ENCODE measurements at places on chromosomes 1 and 21.
A peak's percentile ranks its signal among the peaks of the same experiment; 100 is the strongest.

GRCh38 chr1:2975466-2976179 lies 45.6 kb upstream of the ACTRT2 start:
- no peak for DNase-seq

DNA sequence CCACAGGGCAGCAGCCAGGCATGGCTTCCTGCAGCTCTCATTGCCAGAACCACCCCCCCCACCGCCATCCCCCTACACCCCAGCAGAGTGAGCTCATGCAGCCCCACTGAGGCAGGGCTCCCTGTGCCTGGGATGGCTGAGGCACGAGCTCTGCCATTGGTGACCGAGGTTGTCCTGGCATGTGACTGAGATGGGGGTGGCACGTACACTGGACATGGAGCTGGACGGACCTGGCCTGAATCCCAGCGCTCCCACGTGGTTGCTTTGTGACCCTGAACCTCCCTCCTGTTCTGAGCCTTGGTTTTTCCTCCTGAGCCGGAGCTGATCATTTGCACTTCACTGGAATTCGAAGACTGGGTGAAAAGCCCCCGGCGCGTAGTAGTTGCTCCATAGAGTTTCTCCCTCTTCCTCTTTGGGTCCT lies 28.3 kb downstream of the ALPL start:
- DNase-seq = no peak

DNA sequence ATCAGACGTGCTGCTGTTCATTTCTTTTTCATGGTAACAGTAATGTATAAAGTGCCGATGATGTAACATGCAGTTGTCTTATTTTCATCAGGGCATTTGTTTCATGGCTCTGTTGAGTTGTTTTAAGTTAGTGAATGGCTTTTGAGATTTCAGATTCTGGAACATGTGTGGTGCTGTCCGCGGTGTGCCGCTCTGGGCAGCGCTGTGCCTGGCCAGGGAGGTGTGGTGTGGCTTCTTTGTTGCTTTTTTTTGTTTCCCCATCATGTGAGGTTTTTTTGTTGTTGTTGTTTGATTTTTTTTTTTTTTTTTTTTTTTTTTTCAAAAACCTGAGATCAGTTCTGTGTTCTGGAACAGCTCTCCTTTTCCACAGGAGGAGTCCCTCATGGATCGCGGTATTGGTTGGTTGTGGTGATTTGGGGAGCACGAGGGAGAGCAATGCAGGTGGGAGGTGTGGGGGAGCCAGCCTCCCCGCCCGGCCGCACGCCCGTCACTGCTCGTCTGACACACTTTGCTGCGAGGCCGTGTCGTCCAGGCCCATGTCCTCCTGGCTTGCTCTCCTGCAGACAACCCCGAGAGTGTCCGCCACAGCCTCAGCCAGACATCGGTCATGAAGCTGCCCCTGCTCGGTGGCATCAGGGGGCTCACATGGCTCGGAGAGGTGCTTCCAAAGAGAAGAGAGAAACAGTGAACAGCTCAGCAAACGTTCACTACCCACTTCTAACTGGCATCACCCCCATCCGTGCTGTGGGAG lies 33.6 kb downstream of the NTPCR start:
- no peak for DNase-seq

DNA sequence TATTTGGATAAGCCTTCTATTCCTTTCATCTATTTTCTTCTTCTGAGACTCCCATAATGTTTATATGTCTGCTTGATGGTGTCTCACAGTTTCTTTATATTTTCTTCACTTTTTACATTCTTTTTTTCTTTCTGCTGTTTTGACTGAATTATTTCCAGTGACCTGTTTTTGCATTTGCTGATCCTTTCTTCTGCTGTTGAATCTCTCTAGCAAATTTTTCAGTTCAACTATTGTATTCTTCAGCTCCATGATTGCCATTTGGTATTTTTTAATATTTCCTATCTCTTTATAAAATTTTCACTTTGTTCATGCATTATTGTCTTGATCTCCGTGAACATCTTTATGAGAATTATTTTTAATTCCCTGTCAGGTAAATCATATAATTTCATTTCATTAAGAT lies 122.3 kb upstream of the ST6GALNAC5 start:
- DNase-seq = no peak

DNA sequence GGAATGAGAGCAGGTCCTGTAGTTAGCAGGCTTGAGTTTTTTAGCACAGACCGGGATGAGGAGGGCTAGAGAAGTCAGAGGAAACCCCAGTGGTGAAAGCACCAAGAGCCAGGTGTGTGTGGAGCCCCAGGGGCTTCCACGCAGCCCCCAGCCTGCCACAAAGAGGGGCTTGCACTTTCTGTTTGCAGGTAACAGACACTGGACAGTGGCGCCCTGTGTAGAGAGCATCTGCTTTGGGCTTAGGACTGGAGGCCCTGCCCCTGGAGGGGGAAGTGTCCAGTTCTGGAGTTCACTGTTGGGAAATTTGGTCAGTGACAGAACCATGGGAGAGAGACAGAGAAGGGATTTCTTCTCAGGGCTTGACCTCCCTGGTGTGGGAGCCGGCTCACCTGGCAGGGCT lies 19.5 kb downstream of the AGT start:
- DNase-seq = no peak

DNA sequence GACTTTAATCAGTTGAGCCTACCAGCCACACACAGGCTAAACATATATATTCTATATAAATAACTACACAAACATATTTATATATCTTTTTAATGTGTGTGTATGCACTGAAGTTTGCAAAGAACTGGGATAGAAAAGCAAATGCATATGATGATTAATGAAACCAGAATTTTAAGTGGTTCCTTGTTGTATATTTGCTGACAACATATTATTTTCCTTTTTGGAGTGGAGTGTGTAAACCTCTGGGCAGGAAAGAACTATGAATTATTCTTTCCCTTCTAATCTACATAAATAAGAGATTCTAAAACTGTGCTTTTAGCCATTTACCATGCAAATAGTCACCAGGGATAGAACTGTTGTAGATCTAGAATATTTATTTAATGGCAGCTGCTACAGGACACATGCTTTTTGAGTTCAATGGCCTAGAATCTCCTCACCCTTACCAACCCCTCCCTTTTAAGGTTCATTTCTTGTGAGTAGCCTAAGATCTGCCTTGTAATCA lies 187.6 kb downstream of the BACH1 start:
- no peak for DNase-seq

- DNase-seq = no peak
These were observed 16.0 kb downstream of the TEX35 start for GRCh38 chr1:178528953-178529335.

- no peak for DNase-seq
These were observed 390.6 kb downstream of the KCTD3 start for GRCh38 chr1:215957663-215958062.

GRCh38 chr1:232334811-232335210 lies 295.1 kb downstream of the SIPA1L2 start:
- no peak for DNase-seq

DNA sequence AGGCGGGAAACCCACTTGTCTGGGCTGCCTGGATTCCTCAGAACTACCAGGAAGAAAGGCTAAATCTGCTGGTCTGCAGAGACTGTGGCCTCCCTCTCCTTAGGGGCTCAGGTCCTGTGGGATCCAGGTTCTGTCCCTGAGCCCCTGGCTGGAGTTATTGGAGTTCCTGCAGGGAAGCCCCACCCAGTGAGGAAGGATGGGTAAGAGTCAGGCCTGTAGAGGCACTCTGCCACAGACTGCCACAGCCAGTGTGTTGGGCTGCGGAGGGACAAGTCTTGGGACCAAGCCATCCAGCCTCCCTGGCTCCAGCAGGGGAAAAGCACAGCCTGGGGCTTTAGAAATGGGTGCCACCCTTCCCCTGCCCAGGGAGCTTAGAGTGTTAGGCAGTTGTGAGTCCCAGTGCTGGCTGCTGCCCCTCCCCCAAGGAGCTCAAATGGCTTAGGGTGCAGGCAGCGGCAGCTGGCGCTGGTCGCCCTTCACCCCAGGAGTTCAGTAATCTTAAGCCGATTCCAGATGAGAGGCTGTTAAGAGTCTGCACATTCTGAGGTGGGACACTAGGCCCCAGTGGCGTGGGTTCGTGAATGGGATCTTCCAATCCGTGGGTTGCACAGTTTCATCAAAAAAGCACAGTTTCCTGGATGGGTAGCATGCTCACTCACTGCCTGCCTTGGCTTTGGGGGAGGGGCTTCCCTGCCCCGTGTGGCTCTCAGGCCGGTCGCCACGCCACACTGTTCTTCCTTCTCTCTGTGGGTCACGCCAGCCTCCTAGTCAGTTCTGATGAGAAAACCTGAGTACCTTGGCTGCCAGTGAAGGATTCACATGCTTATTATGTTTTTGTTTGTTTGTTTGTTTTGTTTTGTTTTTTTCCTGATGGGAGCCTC lies 57.6 kb upstream of the FMO3 start:
- no peak for DNase-seq

GRCh38 chr21:45294509-45295291 lies 7.0 kb upstream of the POFUT2 start:
- DNase-seq = no peak

DNA sequence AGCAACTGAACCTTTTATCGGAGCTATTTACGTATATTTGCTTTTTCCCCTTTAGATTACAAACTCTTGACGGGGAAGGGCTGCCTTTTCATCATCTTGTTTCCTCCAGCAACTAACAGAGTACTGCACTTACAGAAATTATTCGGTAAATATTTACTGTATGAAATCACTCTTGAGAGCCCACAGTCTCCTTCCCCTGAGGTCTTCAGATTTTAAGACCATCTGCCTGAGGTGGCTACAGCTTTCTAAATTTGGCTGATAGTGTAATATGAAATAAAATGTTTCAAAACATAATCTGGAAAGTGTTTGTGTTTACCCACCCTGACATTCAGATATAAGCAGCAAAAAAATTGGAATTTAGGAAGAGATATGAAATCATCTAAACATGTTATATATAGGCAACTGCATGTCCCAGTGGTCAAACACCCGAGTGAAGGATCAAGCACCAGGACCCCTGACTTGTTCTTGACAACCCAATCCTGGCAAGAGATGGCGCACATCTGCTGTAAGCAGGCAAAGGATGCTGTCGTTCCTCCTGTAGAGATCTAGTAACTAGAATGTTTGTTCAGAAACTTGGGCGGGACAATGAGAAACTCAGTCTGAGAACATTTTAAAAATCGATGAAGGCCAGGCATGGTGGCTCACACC lies 60.9 kb downstream of the SIPA1L2 start:
- no peak for DNase-seq

DNA sequence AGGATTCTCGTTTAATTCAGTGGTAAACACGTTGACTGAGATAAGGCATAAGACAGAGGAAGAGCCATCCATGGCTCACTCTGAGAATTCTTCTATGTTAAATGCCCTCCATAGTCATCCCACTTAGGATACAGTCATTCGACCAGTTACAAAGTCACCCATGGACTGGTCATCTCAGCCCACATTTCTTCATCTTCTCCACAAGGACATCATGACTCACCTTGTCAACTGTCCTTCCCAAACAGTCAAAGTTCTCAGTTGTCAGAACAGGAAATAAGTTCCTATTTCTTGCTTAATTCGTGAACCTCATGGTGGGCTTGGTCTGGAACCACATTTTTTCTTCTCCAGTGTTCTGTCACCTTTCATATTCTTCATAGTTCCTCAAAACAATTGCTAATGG lies 133.2 kb downstream of the TGFB2 start:
- DNase-seq = no peak

DNA sequence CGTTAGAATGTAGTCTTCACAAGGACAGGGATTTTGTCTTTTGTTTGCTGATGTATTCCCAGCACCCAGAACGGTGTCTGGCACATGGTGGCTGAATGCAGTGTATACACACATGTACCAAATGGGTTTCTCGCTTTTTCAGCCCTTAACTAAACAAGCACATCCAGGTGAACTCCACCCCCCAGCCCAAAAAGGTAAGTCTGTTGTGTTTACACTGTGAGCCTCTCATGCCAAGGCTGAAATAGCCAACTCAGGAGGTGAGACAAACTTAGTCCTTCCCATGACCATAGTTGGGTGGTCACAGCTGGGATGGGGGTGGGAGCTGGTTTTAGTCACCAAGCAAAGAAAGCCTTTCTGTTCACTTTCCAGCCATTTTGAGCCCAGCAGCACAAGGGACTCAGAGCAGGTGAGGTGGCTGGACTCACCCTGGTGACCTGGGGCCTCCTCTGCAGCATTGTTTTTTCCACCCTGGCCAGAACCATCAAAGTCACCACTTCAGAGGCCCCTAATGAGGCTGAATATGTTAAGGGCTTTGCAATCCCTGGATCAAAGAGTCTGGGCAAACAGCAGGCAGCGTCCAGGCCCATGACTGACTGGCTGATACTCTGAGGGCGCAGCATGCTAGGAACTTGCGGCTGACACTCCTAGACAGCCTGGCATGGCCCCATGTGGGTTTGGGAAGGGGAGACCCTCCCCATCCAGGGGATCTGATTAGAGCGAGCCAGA lies 8.7 kb downstream of the TENT5B start:
- no peak for DNase-seq

- DNase-seq = peak; percentile 29
These were observed 501 bp downstream of the FBXO6 start for GRCh38 chr1:11664336-11665065.

DNA sequence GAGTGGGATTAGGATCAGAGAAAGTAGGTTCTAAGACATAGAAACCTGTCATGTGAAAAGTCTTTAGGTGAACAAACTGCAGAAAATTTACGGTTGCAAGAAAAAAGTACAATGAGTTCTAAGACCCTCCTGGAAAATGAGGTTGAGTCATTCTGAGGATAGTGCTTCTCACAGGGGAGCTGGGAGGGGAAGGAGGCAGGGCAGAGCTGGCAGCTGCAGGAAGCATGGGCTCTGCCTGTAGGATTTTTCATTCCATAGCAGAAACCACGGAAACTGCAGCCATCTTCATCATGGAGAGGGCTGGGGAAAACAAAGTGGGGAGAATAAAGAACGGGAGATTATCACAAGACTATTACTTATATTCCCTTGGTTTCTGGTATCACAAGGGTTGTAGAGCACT lies 25.8 kb upstream of the THEM4 start:
- DNase-seq = no peak

Data from stimulated activated CD4-positive, alpha-beta T cell treated with anti-CD3 and anti-CD28 coated beads, Interleukin-2, amount 100 ng/mL, for 48 hours (primary cell).